Stimulated activated CD8-positive, alpha-beta memory T cell treated with anti-CD3 and anti-CD28 coated beads, Interleukin-4, amount 100 ng/mL, for 4 hours (primary cell): ENCODE measurements at places on chromosomes 12 and 14.

DNA sequence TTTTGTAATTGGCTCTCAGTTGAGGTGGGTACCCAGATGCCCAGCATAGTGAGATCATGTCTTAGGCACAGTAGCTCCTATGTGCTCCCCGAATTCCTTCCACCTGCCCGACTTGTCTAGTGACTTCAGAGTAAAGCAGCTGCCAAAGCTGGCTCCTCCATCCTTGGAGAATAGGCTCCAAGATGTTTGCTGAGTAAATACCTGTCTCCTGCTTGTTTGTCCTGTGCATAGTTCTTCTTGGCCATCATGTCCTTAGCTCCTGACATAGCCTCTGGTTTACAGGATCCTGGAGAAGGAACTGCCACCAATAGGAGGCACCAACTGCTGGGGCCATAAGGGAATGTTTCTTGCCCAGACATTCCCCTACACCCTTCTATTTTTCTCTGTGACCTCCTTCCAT lies 52.6 kb upstream of the CISTR start:
- DNase-seq: no peak

DNA sequence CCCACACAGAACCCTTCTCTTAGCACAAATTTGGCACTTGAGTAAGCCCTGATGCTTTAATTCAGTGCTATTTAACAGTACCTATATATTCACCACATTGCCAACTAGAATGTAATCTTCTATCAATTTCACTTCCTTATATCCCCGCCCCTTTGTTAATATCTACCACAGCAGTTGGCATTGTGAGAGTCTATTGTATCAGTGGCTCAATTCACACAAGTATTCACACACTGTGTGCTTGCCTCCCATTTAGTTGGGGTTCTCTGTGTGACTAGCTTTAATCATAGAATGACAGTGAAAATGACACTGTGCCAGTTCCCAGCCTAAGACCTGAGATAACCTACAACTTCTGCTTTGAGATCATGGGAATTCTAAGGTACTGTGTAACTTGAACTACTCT lies 103.1 kb downstream of the SEC23A start:
- DNase-seq: no peak

DNA sequence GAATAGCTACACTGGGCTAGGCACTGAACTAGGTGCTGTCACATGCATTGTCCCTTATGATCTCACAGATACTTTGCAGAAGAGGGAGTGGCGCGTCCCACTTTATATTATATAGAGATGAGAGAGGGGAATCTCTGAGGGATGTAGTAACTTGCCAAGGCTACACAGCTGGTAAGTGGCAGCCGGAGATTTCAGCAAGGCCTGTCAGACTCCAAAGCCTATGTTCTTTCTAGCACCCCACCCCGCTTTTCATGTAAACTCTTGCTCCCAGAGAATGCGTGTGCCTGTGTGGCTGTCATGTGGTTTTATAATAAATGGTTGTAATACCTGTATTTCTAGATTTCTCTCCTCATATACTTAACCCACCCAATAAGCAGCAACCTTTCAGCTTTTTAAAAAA lies 39.1 kb downstream of the WDR20 start:
- DNase-seq: no peak

DNA sequence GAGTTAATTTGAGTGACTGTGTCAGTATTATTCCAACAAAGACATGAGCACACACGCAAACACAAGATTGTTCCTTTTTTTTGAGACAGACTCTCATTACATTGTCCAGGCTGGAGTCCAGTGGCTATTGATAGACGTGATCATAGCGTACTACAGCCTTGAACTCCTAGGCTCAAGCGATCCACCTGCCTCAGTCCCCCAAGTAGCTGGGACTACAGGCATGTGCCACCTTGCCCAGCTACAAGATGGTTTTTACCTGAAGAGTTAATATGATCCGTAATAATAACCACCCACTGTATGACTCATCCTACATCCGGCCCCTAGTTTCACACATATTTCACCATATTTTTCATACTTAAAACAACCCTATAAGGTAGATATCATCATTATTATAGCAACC lies 26.8 kb downstream of the BCAT1 start:
- DNase-seq: no peak
